ENCODE measurements at places on chromosomes 5 and 9.

DNA sequence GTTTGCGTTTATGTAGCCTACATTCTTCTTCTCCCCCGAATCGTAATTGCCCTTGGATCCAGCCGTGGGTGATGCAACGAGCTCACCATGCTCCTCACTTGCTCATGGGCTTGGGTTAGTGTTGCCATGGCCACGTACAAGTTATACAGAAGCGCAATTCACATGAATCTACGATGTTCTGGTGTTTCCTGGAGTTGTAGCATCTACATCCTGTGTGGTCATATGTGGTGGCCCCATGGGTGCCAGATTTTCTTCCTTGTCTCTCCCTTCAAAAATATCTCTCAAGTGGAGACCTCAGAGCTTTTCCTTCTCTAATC lies 115.3 kb downstream of the TLE4 start:
- no peak for DNase-seq

GRCh38 chr9:89821081-89821480 lies 216.3 kb downstream of the GADD45G start:
- no peak for DNase-seq

DNA sequence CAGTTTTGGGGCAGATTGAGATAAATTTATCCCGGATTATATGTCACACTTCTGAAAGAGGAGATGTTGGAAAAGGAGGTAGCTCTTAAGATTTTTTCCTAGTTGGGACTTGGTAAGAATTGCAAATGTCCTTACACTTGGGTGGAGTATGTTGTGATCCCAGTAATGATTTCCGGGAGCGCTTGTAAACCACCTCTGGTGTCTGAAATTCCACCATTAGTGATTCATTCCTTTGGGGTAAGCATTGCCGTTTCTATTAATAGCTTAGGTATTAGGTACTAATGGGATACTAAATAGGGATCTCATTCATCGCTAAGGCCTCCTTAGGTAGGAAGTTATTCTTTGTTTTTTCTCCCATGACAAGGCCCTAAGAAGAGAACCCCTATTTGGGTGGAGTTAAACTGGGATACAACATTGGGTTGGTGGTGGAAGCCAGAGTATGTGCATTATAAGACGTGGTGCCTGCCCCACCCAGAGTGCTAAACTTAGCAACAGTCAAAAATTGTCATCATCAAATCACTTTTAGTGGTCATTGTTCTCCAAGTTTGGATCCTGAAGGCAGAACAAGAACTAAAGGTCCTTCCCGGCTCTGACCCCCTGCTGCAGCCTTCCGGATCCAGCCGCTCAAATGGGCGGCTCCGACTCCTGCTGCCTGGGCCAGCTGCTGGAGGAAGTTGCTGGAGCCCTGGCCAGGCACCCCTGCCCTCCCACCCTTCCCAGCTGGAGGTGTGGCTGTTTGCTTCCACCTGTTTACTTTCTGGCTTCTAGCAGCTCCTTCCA lies 31.7 kb upstream of the DAB2IP start:
- DNase-seq, result no peak

DNA sequence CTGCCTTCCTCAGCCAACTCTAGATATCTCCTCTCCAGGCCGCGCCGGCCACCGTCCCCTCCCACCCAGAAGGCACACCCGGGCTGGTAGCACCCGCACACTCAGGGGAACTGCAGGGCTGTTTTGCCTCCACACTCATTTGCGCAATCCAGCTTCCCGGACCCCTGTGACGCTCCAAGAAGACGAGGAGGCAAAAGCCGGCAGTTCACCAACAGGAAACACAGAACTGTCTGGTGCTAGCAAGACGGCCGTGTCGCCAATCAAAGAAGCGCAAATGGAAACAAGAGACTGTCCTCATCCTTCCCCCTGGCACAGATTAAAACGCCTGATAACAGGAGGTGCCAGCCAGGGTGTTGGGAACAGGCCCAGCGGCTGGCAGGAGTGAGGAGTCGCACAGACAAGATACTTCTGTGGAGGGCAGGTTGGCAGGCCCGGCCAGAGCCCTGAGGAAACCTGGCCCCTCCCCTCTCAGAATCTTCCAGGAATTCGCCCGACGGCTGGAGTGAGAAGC lies 7.8 kb downstream of the AGPAT2 start:
- DNase-seq, result no peak

GRCh38 chr5:132825033-132825833 lies 5.2 kb downstream of the SHROOM1 start:
- DNase-seq, result no peak

DNA sequence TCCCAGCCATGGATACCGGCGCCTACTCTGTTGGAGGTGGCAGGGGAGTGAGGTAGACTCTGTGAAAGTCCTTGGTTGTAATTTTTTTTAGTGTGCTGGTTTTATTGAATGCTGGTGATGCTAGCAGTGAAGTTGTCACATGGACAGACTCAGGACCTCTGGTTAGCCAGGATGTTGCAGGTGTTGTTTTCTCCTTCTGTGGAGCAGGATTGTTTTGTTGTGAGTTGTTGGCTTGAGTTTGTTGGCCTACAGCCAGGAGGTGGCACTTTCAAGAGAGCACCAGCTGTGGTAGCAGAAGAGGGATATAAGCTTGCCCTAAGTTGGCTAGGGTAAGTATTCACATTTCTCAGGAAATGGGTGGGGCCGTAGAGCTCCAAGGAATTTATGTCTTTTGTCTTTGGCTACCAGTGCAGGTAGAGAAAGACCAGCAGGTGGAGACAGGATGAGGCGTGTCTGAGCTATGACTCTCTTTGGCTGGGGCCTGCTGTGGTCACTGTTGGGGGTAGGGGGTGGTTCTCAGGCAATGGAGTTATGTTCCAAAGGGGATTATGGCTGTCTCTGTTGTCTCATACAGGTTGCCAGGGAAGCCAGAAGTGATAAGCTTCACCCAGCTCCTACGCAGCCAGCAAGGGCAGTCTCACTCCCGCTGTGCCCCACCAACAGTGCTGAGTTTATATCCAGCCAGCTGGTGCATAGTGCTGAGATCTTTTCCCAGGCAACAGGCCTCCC lies 248.7 kb downstream of the TAF11L14 start:
- DNase-seq, result no peak

- DNase-seq, result no peak
These were observed 103.7 kb downstream of the FEM1C start for GRCh38 chr5:115440782-115441451.

- DNase-seq, result no peak
These were observed 353.4 kb downstream of the TLE1 start for GRCh38 chr9:81335879-81336421.

- DNase-seq, result no peak
These were observed 106.1 kb downstream of the PCSK1 start for GRCh38 chr5:96326902-96327301.

DNA sequence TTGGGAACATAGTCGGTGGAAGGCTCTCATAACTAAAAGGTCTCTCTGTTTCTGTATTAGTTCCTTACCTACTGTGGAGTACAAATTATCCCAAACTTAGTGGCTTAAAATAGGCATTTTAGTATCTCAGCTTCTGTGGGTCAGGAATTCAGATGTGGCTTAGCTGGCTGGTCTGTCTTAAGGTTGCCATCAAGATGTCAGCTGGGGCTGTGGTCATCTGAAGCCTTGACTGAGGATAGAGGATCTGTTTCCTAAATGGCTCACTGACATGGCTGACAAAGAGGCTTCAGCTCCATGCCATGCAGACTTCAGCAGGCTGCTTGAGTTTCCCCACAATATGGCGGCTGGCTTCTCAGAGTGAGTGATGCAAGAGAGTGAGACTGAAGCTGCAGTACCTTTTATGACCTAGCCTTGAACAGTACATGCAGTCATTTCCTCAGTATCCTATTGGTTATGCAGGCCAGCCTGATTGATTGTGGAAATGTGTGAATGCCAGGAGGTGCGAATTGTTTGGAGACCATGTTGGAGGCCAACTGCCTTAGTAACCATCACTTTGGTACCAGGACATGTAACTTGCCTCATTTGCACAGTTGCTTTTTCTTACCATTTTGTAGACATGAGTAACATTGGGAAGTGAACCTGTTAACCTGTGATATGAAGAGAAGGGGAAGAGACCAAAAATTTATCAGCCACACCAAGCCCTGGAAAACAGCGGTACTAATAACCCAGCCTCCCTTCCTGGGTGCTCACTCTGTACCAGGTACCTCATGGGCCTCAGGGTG lies 152.8 kb upstream of the IER5L start:
- DNase-seq, result no peak

DNA sequence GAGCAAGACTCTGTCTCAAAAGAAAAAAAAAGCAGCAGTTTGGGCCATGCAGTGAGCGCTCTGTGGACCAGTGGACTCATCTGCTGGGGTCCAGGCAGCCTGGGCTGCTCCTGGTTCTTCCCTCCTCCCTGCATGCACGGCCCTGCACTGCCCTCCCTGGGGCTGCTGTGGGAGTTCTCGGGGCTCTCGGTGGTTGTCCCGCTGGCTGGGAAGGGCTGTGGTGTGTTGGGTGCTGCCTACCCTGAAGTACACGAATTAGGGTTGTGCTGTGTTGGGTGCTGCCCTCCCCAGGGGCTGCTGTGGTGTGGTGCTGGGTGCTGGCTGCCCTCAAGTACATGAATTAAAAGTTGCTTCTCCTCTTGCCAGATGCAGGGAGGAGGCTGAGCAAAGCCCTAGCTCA lies 18.3 kb upstream of the CLPTM1L start:
- no peak for DNase-seq

GRCh38 chr9:113488071-113488470 lies 24.5 kb downstream of the RGS3 start:
- no peak for DNase-seq

GRCh38 chr5:28809811-28810750 lies 1771.7 kb upstream of the CDH9 start:
- no peak for DNase-seq

- no peak for DNase-seq
These were observed 990.6 kb upstream of the TYRP1 start for GRCh38 chr9:11702548-11702947.

DNA sequence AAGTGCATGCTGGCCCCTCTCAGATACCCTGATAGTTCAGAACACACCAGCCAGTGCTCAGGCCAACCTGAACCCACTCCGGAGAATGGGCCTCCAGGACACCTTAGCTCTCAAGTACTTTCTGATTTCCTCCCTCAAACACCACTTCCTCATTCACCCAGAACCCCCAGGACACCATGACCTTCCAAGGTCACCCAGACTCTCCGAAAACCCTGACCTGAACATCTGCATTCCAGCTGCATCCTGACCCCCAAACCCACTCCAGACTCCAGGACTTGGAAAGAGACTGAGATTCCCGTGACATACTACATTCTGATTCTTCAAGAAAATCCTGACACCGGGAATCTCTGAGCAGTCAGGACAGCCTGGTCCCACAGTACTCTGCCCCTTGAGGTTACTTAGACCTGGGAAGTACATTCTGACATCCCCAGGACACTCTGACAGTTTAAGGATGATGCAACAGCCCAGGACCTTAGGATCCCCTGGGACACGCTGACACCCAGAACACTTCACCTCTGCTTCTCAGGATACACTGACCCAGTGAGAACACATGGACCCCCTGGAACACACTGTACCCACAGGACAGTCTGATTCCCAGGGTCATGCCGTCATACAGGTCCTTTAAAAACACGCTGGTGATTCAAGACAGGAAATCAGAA lies 747 bp upstream of the PROP1 start:
- no peak for DNase-seq

GRCh38 chr5:22245770-22246169 lies 607.4 kb downstream of the CDH12 start:
- no peak for DNase-seq

GRCh38 chr5:5340206-5340729 lies 82.2 kb upstream of the ICE1 start:
- no peak for DNase-seq

GRCh38 chr9:135022191-135022870 lies 65.1 kb upstream of the OLFM1 start:
- DNase-seq, result no peak

DNA sequence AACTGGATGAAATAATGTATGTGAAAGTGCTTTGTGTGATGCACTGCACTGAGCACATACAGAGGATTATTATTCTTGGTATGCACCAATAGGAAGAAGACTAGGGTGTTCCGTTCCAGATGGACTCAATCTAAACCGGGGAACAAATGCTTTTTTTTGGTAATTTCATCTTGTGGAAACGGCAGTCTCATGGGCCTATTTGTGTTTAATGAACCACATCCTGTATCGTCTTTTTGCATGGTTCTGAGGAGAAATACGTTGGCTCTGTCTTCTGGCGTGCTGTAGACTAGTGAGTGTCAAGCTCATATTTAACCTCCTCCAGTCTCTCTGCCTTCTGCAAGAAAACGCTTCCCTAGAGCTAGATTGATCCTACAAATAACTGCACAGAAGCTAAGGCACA lies 30.0 kb downstream of the TRIM32 start:
- no peak for DNase-seq

DNA sequence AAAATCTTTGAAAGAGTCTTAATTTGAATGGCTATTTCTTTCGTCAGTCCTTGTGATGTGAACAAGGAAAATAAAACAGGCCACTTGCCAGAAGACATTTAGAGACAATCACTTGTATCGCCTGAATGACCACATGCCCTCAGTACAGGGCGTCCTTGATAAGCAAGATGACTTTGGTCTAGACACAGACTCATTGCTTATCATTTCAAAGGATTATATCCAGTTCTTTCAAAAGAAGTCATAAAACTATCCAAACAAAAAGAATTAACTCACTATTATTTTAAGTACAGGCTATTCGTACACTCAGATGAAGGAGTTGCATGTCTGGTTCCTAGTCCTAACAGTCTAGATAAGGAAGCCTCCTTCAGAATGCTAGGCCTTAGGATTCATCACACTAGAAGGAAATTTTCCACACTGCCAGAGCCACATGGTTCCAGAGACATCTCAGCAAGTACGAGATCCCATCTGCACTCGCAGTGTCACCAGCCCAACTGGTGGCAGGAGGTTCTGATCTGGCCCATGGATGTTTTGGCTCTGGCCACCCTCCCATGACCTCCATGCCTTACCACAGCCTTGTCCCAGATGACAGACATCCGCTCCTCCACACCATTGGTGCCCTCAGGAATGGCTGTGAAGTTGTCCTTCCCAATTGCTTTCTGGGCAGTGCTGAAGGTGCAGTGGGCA lies 109.6 kb downstream of the DPYSL3 start:
- no peak for DNase-seq

- no peak for DNase-seq
These were observed 26.8 kb downstream of the TRIP13 start for GRCh38 chr5:919356-920000.

GRCh38 chr5:39941416-39941815 lies 516.6 kb upstream of the DAB2 start:
- DNase-seq, result no peak

DNA sequence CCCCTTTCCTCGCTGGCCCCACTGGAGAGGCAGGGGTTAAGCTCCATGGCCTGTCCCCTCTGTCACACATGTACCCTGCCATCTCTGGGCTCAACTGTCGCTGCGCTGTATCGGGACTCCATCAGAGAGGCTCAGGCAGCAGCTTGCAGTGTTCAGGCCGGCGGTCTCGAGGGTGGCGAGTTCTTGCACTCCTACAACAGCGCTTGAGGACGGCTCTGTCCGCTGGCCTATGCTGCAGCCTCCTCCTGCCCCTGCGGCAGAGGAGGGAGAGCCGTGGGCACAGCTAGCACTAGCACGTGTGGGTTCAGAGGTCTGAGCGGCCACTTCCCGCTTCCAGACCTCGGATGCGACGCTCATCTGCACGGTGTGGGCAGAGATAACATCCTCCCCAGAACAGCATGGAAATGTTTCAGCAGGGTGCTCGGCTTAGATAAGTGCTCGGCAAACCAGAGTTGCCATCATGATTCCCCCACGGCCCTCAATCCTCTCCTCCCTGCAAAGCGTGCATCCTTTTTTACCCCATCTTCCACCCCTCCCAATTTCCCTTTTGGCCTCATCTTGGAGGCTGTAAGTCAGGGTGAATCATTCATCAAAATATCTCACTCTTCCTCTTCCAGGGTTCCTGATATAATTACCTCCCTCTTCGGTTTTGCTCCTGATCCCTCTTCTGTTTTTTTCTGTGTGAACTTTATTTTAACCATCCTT lies 41.9 kb upstream of the FUBP3 start:
- DNase-seq, result no peak

All from activated CD4-positive, CD25-positive, alpha-beta regulatory T cell treated with anti-CD3 and anti-CD28 coated beads, Interleukin-2, amount 50 U/mL, for 72 hours (primary cell).